ENCODE measurements at places on chromosomes 6 and 20.
A peak's percentile ranks its signal among the peaks of the same experiment; 100 is the strongest.

GRCh38 chr6:100633096-100633777 is 168.5 kb upstream of the SIM1 start:
- DNase-seq = no peak

DNA sequence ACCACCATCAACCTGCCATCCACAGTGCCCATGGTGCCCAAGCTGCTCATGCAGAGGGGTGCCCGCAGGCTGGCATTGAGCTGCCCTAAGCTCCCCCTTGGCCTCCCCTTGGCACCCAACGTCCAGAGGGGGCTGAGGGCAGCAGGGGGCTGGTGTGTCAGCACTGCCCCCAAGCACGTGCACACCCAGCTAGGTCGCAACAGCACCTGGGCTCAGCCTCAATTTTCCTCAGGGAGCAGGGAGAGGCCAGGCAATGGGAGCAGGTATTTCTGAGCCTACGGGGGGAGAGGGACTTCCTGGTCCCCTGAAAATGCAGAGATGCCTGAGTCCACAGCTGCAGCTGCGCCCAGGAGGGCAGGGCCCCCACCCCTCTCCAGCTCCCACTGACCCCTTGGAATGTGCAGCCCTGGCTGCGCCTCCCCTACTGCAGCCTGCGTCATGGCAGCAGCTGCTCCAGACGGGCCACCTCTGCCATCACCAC is 204.2 kb downstream of the ANKRD60 start:
- DNase-seq = no peak

DNA sequence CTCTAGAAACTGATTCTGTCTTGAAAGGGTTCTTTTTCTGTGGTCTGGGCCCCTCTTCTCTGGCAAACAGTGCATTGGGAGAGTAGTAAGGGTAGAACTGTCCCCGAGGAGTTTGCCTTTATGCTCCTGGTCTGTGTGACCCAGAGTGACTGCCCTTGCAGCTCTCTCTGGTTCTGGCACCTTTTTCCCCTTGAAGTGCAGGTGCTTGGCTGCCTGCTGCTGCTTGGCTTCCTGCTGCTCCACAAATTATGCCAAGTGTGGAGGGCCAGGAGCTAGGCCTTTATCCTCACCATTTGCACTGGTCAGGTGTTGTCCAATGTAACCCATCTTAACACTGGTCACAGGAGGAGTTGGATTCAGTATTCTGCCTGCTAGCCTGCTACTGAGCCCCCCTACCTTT is 11.2 kb downstream of the KIZ start:
- DNase-seq = no peak

DNA sequence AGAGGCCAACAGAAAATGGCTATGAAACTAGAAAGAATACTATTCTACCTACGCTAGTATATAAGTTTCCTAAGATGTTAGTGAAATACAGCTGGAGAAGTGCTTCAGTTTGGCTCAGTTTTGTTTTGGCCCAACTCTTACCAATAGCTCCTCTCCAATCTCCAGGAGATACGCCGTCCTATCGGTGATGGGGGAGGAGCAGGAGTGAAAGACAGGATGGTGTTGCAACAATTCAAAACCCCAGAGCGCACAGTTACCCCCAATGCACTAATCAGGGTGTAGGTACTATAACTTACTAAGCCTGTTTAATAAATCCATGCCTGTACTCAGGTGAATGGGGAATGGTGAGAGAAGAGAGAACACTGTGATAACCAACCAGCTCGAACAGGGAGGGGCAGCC is 24.2 kb upstream of the RAB23 start:
- DNase-seq = no peak

DNA sequence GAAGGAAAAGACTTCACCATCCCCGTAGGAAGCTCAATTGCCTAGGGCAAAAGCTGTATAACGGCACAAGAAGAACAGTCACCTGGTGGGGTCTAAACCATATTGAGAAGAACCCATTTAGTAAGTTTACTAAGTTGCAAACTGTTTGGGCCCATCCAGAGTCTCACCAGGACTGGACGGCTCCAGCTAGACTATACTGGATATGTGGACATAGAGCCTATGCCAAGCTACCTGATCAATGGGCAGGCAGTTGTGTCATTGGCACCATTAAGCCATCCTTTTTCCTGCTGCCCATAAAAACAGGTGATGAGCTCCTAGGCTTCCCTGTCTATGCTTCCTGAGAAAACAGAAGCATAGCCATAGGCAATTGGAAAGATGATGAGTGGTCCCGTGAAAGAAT is 293.9 kb downstream of the RNGTT start:
- DNase-seq = no peak

DNA sequence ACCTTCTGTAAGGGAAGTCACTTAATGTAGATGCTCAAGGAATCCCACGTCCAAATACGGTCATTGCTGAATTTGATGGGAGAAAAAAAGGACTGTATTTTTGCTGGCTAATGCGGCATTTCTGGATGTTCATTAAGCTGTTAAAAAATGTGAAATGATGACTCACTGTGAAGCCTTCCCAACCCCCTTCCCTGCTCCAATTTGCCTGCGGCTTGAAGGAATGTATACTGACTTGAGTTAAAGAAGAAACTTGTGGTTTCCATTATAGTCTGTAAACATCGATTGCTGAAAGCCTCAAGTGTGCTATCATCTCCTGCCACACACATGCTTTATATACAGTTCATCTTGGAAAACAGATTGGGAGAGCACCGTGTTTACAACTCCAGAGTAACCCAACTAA is 249.1 kb upstream of the JAG1 start:
- no peak for DNase-seq

- no peak for DNase-seq
Observed at GRCh38 chr6:36836111-36837021, 2.9 kb downstream of the CPNE5 start.

- DNase-seq = no peak
Observed at GRCh38 chr20:64077541-64077875, 1.8 kb downstream of the RGS19 start.

- DNase-seq = no peak
Observed at GRCh38 chr6:165308926-165309731, at the start of gene C6orf118. Gene C6orf118, minus strand, starts transcription at chr6:165309605. Its CDS starts 19 bp downstream, at chr6:165309586.

GRCh38 chr6:137846772-137847313 is 20.2 kb upstream of the TNFAIP3 start:
- DNase-seq = no peak

DNA sequence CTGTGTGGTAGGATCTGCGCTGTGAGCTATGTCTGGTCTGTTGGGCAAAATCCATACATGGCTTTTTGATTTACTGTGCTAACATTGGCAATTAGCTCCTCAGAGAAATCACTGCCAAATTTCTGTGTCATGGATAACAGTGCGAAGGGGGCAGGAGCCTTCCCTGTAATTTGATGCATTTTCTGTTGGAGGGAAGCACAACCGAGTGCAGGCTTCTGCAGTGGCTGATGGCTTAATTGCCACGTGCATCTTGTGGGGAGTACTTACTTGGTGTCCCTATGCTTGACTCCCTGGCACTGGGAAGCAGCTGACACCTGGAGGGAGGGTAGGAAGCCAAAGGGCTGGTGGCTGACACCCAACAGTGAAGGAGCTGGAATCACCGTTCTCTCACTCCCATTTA is 99.3 kb upstream of the PROKR2 start:
- no peak for DNase-seq

GRCh38 chr20:36035745-36036144 is 67.4 kb downstream of the CNBD2 start:
- no peak for DNase-seq

DNA sequence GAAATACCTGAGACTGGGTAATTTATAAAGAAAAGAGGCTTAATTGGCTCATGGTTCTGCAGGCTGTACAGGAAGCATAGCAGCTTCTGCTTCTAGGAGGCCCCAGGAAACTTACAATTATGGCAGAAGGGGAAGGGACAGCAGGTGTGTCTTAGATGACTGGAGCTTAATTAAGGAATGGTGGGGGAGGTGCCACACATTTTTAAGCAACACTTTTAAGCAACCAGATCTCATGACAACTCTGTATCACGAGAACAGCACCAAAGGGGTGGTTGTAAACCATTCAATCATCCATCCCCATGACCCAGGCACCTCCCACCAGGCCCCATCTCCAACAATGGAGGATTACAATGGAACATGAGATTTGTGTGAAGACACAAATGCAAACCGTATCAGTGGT is 26.9 kb downstream of the FIG4 start:
- DNase-seq = no peak

DNA sequence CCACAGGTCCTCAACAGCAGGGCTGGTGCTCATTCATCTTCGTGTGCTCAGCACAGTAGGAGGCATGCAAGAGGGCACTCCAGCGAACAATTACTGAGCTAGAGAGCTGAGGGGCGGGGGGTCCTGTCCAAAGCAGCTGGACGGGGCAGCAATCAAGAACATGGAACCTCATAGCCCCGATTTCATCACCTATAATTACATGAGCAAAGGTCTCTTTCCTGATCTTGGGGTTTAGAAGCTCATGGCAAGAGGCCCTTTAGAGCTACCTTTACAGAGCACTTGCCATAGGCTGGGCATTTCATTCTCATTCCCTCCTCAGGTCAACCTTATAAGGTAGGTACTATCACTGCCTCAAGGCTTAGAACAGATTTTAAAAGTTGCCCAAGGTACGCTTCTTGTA is 10.4 kb downstream of the MOCS1 start:
- DNase-seq = no peak

DNA sequence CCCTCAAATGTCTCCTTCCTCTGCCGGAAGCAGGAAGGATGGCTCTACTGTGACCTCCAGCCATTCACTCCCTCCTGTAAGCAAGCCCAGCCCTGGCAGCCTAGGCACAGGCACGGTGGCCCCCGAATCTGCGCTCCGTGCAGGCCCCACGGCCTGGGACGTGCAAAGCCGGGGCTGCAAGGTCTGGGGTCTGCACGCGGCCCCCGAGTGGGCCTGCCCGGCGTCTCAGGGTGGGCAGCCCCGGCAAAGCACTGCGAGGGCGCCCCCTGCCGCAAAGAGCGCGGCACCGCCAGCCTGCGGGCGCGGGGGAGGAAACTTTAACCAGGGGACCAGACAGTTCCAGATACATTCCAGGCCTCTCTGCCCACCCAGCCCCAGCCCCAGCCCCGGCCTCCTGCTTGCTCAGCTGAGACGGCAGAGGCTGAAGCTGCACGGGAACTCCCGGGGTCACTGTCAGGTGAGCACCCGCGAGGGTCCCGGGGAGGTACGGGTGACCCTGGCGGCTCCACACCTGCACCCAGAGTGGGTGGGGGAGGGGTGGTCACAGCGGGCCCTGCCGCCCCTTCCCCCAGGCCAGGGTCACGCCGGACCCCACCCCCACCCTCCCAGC is 98.8 kb downstream of the ASXL1 start:
- peak; percentile 89 for DNase-seq

GRCh38 chr6:27066802-27067201 is 180.7 kb upstream of the PRSS16 start:
- no peak for DNase-seq

GRCh38 chr20:50758469-50758868 is 27.1 kb downstream of the PARD6B start:
- DNase-seq = no peak

DNA sequence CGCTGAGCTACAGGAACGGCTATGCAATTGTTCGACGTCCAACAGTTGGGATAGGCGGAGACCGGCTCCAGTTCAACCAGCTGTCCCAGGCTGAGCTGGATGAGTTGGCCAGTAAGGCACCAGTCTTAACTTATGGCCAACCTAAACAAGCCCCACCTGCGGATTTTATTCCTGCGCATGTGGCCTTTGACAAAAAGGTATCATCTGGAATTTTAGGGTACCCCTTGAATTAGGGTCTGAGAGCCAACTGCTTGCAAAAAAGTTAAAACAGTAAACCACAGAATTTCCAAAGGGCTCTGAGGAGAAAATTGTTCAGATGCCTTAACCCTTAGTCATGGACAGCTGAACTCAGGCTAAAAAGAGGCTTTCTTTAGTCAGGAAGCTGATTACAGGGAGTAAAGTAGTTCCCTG is 3.8 kb downstream of the EFHC1 start:
- no peak for DNase-seq

GRCh38 chr6:52138284-52138683 is 47.9 kb upstream of the IL17A start:
- no peak for DNase-seq

DNA sequence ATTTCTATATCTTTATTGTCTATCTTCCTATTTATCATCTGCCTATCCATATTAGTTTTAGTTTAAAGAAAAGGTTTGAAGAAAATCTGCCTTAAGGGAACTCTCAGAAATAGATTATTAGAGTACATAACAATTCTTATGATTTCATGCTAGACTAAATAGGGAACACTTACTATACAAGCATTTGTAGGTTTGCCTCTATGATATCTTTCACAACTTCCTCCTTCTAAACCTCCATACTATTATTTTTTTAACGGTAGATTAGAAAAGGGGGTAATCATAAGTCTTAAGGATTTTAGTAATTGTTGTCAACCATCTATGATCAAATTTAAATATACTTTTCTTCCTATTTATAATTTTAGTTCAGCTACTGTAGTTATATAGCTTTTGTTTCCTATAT is 11.6 kb upstream of the DSE start:
- no peak for DNase-seq

GRCh38 chr6:30100585-30101443 is 12.1 kb downstream of the TRIM31 start:
- no peak for DNase-seq

DNA sequence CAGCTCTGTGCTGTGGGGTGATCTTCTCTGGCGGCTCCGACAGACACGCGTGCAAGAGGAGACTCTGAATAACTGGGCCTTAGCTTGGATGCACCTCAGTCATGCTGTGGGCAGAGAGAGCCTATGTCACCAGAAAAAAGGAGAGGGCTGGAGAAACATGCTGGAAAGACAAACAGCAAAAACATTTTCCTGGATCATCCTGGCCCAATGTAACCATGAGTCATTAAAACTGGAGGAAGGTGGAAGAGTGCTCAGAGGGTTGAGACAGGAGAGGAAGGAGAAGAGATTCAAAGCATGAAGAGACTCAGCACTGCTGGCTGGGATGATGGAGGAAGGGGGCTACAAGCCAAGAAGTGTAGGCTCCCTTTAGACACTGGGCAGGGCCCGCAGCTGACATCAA is 292.0 kb downstream of the CDH26 start:
- DNase-seq = no peak

- DNase-seq = no peak
Observed at GRCh38 chr6:53358440-53359094, 9.8 kb upstream of the ELOVL5 start.

GRCh38 chr6:13009461-13009860 is 292.9 kb downstream of the PHACTR1 start:
- peak; percentile 28 for DNase-seq

DNA sequence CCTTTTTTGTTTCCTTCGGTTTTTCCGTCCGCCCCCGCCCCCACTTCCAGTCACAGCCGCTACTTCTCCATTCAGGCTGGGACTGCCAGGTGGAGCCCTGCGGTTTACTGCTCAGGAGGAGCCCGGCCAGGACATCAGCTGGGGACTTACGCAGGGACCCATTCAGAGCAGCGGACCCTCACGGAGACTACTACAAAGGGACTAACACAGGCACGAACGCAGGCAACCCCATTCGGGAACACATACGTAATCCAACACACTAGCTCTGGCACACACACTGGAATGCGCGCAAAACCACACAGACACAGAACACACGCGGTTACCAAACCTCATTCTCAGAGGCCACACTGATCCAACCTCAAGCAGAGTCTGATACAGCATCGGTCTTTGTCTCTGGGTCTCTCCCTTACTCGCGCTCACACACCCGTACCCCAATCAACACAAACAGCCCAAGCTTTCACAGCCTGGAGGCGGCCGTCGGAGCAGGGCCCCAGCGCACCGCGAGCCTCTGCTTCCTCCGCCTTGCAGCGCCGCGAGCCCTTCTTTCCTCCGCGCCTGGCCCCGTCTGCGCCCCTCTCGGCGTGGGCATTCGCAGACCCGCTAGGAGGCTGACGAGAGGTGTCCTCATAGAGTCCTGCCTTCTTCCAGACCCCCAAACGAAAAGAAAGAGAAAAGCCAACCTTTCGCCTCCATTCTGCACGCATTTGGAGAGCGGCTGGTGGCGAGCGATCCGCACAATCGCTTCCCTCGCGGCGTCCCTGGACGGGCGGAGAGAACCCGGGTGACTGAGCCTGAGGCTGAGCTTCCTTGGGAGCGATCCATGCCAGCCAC is 1.1 kb upstream of the SLC32A1 start:
- peak; percentile 34 for DNase-seq

Data from GM13977 (cell line).